ENCODE measurements at places on chromosomes 5 and 9.

DNA sequence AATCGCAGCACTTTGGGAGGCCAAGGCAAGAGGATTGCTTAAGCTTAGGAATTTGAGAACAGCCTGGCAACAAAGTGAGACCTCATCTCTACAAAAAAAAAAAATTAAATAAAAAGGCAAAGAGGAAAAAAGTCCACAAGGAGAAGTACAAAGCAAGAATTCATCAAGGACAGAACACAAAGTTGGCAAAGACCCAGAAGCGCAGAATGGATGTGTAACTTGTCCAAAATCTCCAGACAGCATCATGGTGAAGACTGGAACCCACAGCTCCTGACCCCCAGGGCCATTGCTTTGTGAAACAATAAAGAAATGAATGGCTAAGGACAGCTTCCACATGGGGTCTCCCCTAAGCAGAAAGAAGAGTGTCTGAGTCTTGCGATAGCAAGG is 7.8 kb downstream of the HSD17B3 start:
- no peak for DNase-seq

- DNase-seq = no peak
Measured at GRCh38 chr5:146015001-146015400, 78.6 kb downstream of the SH3RF2 start.

DNA sequence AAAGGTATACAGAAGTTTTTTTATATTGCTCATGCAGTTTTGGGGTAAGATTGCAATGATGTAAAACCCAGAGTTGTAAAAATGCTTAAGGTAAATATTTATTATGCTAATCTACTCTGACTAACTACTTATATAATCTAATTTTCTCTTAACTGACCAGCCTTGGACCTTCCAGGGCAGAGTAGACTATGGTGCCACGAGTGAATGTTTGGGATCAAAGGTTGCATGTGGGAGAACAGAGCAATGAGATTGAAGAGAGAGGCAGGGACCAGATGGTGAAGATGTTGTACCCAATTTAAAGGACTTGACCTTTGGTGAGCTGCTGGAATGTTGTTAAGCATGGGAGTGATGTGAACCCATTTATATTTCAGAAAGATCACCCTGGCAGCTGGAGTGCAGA is 34.8 kb upstream of the PANK3 start:
- DNase-seq = no peak

GRCh38 chr5:143539742-143540141 is 136.3 kb upstream of the NR3C1 start:
- DNase-seq = no peak

- DNase-seq = no peak
Measured at GRCh38 chr5:6759983-6760382, 46.8 kb downstream of the TENT4A start.

- DNase-seq = no peak
Measured at GRCh38 chr9:34267660-34268059, 61.4 kb downstream of the KIF24 start.

GRCh38 chr5:74111764-74112163 is 485.8 kb downstream of the ARHGEF28 start:
- DNase-seq = no peak

DNA sequence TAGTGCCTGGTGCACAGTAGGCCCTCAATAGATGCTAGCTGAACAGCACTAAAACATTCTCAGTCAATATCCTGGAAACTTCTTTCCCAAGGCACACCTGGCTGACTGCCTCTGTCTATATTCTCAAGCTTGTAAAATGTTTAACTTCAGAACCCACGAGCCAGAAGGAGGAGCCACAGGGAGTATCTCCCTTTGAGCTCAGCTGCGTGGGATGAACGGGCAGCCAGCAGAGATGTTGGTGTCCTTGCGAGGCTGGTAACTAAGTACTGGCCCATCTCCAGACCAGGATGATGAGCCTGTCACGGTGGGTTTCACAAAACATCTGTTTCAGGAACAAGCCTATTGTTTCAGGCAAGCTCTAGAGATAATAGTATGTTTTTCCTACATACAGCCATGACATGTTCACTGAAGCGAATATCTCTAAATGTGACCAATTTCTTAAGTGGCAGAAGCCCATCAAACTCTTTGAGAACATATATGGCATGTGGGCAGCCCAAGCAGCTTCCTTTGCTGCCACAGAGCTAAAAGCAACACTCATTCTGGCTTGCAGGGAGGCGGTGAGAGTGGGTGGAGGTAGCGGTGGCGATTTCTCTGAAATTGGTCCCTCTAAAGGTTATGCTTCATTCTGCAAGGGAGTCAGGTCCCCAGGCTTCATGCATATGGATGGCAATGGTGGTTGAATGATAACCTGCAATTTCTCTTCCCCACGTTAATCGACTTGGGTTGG is 206.2 kb downstream of the TTLL11 start:
- peak; percentile 11 for DNase-seq

DNA sequence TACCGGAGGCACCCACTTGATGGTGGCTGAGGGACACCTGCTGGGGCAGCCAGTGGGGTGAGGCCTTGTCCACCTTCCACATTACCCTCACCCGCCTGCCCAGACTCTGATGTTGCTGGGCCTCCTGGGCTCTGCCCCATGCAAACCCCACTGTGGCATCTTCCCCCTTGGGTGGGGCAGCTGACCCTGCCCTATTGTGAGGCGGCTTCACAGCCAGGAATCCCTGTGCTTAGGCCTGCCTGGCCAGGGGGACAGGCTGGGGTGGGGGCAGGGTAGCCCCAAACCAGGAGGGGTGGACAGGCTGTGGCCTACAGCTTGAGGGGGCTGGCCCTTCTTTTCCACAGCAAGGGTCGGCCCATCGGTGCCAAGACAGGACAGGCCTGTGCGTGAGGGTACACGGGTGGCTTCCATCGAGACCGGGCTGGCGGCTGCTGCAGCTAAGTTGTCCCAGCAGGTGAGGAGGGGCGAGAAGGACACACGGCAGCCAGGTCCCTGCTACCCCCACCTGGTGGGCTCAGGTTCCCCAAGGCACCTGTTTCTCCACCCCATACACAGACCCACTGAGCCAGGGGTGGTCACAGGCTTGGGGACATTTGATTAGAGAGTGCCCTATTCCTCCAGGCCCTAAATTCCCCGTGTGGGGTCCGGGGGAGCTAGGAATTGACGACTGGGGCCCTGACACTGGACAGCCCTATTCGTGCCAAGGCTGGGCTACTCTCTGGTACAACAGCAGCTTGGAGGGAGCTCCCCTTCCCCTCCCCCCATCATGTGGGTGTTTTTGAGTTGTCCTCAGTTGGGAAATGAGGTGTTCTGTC is 99.2 kb downstream of the PHF2 start:
- no peak for DNase-seq

GRCh38 chr9:76419782-76420380 is 25.7 kb upstream of the RFK start:
- no peak for DNase-seq

DNA sequence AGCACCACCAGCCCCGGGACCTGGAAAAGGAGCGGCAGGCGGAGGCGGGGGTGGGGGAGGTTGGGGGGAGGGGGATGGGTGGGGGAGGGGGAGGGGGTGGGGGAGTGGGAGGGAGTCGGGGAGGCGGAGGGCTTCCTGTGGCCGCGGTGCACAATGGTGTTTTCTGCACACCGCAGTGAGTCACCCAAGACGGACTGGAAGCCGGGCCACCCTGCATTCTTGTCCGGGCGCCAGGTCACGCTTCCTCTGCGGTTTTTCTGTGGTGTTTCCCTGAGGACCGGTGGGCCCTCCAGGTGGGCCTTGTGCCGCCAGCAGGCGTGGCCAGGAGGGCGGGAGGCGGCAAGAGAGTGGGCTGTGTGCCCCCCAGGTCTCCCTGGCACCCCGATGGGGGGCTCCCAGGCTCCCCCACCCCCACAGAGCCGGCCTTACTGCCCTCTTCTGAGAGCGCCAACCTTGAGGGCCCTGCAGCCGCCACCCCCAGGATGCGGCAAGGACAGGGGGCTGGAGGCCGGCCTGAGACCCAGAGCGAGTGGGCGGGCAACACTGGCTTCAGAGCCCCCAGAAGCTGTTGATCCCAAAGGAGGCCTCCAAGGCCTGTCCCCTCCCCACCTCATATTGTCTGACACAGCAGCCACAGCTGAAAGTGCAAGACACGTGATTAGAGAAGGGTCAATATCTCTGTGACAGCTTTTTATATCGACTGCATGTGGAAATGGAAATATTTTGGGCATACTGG is 11.1 kb downstream of the EXD3 start:
- DNase-seq = peak; percentile 64

DNA sequence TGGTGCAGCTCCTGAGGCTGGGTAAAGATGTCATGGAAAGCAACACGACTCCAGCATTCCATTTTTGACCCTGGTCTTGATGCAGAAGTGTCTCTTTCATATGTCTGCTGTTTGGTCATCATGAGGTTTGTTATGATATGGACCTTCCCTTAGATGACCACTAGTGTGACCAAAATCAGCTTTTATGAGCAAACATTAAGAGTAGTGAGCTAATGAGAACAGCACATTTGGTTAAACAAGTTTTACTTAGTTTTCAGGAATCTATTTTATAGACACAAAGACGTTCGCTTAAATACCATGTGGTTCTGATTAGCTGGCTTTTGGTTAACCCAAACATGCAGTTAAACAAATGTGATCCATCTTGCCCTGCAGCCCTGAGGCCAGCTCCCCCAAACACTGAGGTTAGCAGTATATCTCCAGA is 56.7 kb upstream of the ACTBL2 start:
- DNase-seq = no peak

DNA sequence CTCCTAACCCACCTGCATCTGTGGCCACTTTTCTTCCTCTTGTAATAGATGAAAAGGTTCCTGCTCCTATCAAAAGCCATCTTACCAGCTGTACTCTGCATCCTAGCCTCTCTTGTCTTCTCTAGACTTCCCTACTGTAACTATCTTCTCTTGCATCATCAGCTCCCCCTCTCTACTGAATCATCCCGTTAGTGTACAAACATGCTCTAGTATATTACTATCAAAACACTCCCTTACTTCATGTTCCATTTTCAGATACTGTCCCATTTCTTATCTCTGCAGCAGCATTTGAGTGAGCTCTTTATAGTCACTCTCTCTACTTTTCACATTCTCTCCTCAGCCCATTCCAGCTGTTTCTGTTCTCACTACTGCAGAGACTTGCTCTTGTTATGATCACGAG is 2.8 kb downstream of the SRA1 start:
- DNase-seq = no peak

- no peak for DNase-seq
Measured at GRCh38 chr5:97538912-97539311, 355.9 kb upstream of the RIOK2 start.

GRCh38 chr9:10045598-10045997 is 567.2 kb downstream of the PTPRD start:
- no peak for DNase-seq

- DNase-seq = no peak
Measured at GRCh38 chr5:109253262-109253661, 156.5 kb downstream of the PJA2 start.

GRCh38 chr5:61625681-61626621 is 293.9 kb downstream of the ZSWIM6 start:
- peak; percentile 46 for DNase-seq

DNA sequence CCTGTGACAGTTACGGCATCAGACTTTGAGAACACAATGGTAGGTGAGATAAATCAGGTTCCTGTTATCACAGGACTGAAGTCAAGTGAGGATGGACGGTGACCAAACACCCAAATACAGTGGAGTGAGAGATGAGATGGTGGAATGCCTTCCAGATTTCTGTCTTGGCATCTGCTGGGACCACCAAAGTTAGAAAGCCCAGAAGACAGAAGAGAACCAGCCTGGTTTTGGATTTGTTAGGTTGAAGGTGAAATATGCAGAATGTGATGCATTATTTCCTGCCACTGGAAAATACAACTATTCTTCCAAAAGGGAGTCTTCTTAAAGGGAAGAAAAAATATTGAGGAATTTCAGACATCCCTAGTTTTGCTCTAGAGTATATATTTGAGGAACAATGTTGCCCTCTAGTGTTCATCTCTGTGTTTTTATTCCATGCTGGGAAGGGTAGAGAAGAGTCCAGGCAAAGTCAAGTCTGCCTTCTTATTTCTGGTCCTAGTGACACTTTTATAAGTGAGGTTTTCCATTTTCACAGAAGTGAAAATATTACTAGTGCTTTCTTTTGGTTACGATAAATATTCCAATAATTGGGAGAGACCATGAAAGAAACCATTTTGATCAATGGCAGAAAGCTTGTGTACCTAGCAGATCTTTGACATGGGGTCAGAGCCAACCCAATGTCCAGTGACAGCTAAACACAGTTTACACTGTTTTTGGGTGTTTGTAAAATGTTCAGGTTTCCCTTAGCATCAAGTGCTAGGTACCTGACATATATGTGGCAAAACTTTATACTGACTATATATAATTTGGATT is 142.3 kb upstream of the ANKH start:
- no peak for DNase-seq
